ENCODE measurements at places on chromosomes 1 and 21.

DNA sequence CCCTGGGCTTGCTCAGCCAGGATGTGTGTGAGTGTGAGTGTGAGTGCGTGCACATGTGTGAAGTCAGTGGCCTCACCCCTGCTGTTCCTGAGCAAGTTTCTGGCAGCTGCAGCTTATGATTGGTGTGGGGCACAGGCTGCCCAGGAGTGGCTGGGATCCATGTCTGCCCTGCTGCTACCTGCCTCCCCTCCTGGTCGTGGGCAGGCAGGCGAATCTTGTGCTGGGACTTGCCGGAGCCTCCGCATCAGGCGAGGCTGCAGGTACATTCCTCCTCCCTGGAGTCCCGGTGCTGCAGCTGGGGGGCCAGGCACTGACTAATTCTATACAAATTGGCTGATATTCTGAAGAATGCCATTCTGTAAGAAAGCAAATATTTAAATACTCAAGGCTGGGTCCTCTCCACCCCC, 85.6 kb upstream of the WNT4 start:
- DNase-seq: no peak

DNA sequence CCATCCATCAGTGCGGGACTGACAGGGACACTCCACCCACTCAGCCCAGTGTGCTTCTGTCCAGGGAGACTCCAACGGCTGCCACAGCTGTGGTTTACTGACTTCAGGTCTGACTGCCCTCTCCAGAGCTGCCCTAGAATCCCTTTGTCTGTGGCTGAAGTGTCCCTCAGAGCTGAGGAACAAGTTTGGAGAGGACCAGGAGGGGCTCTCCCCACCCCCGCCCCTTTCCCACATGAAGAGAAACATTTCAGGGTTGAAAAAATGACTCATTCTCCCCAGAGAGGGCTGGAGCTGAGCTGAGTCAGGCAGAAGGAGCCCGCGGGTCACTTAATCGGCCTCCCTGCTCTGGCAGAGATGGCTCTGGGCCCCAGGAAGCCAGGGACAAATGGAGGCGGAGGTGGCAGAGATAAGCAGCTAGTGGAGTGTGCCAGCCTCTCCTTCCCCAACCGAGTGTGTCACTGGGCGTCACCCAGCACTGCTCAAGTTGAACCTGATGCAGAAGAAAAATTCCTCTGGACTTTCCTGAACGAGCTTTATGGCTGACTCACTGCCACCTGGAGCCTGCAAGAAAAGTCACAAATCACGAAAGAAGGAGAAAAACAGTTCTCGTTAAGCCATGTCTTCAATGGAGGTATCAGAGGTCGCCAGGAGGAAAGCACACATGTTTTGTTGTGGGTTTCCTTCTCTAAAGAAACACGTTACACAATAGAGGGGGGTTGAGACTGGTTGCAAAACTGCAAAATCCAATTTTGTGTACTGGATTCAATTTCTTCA, 34.3 kb upstream of the ECE1 start:
- DNase-seq: peak; percentile 97

DNA sequence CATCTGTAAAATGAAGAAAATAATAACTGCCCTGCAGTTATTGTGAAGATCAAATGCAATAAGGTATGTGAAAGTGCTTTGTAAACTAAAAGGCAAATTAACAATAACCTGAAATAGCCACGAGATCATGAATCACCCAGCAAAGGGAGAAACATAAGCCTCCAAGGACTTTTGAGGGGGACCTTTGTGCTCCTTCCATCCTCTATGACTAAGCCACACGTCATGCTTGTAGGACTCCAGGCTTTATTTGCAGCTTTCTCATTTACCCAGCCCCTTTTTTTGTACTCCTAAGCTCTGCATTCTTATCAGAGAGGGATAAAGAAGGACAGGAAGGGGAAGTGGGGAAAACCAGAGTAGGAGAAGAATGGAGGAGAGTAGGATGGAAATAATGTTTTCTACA, 115.1 kb downstream of the PROX1 start:
- no peak for DNase-seq

GRCh38 chr1:206657751-206658150, 22.4 kb downstream of the DYRK3 start:
- no peak for DNase-seq

GRCh38 chr1:218439541-218440295, 94.6 kb downstream of the TGFB2 start:
- no peak for DNase-seq

DNA sequence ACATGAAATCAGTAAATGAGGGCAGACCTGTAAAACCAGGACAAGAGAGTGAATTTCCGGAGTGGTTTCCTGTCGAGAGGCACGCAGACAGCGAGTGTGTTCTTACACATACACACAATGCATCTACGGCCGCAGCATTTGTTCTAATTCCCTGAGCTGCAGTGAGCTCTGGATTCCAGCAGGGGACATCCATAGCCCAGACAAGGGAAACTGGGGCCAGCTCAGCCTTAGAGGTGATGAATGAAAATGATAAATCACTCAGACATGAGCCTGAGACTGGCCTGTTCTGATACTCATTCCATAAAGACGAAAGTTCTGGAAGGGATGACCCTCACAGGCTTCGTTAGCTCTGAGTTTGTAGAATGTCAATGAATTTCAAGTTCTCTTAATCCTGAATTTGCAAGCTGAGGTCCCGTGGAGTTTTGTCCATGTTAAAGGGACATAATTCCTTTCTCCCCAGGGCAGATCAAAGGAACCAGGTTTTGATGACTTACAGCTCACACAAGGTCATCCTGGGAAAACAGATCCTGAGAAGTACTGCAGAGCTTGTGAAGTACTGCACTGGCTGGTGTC, 207.9 kb upstream of the C1orf87 start:
- DNase-seq: peak; percentile 84

DNA sequence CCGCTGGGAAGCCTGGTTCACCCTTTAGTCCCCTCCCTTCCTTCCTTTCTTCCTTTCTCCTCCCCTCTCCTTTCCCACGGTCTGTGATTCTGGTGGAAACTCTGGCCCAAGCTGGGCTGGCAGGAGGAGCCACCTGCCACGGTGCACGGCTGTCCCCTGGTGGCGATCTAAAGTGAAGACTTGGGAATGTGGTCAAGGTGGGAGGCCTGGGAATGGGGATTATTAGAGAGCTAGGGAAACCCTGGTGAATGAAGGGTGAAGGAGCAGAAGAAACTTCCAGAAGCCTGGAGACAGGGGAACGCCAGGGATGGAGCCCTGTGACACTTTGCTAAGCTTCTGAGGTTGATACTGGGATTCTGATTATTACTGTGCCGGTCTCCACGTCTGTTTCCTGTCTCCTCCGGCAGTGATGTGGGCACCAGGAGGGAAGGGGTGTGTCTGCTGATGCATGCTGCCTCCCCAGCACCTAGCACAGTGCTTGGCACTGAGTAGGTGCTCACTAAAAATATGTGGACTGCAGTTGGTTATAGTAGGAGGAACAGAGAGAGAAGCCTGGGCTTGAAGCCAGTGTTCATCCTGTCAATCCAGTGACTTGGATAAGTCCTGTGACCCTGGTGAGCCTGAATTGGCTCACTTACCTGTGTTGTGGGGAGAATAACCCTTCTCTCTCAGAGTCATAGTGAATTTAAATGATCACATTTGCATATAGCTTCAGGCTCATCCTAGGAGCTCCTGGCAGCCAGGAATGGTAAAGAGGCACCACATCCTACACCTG, 71.2 kb upstream of the NBPF3 start:
- peak; percentile 77 for DNase-seq

DNA sequence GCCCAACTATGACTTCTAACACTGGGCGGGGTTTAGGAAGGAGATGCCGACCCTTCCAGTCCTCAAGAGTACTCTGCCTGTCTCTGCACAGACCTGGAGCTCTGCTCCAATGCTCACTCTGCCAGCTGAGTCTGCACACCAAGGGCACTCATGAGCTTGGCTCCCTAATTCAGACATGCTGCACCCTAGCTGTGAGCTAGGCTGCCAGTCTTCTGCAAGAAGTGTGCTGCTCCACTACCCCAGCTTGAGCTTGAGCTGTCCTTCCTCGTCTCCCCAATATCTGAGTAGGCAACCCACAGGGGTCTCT, 13.2 kb downstream of the TP53BP2 start:
- peak; percentile 38 for DNase-seq

DNA sequence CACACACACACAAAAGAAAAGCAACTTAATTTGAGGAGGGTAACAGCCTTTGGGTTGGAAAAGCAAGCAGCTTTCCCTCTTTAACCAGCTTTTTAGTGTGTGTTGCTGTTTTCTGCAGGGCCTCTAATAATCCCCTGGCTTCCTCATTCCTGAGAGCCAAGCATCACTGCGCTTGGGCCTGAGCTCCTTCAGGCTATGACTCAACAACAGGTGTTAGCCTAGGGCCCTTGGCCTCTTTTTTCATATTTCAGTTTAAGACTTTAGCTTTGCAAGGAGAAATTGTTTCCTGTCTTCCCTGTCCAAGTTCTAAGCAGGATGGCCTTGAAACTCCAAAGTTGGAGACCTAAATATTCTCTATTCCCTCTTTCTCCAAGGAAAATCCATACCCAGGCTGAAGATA, 26.2 kb upstream of the SNX27 start:
- DNase-seq: peak; percentile 15

DNA sequence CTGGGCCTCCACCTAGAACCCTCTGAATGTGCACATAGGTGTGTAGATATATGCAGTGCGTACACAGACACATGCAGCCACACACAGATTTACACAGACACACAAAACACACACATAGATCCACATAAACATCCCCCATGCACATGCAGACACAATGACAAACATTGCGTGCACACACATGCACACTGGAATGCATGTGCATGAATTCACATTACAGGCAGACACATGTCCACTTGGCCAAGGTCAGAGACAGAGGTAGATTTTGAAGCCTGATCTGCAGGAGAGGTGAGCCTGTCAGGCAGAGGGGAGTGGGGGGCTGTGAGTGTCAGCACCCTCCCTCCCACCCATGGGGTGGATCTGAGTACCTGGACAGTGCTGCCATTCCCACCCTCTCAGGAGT, 338.5 kb downstream of the PTPRU start:
- no peak for DNase-seq

GRCh38 chr1:173392895-173393658, 84.1 kb upstream of the PRDX6 start:
- no peak for DNase-seq

GRCh38 chr1:223515926-223516325, 122.7 kb downstream of the CCDC185 start:
- no peak for DNase-seq

- no peak for DNase-seq
Observed at GRCh38 chr1:222905151-222905550, 90.3 kb downstream of the DISP1 start.

GRCh38 chr1:96633695-96634094, 87.9 kb upstream of the PTBP2 start:
- no peak for DNase-seq

GRCh38 chr1:21707891-21708290, 38.7 kb upstream of the RAP1GAP start:
- no peak for DNase-seq

GRCh38 chr1:226211181-226211821, 12.2 kb upstream of the MIXL1 start:
- no peak for DNase-seq

DNA sequence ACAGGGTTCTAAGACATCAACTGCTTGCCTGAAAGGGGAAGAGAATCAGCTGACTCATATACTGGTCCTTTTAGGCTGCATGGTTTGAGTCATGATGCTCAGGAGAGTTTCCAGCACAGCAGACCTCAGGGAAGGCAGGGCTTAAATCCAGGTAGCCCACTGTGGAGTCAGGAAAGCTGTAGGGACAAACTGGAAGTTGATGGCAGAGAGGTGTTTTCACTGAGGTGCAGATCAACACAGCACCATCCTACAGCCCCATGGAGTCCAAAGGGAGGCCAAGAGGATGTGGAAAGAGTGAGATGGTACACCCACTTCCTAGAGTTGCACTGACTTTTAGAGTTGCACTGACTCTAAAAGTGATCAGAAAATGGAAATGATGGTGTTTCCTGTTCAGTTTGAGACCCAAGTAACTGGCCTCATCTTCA, 252.4 kb upstream of the DUSP10 start:
- DNase-seq: peak; percentile 11

DNA sequence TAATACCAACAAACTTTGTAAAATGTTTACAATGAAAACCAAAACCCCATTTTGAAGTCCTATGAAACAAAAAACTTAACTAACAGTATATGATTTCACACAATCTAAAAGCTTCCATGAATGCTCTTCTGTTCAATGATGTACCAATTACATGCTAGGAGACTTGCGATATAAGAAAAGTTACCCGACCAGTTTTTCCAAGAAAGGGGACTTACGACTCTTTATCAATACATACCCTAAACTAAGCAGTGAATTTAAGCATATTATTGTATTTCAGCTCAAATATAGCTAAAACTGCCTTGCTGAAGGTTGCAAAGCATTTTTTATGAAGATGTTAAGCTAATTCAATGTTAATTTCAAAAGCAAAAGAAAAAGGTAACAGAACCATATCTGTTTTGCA, 15.6 kb downstream of the SSX2IP start:
- no peak for DNase-seq

GRCh38 chr1:29062157-29062942, 61.4 kb downstream of the TMEM200B start:
- no peak for DNase-seq

DNA sequence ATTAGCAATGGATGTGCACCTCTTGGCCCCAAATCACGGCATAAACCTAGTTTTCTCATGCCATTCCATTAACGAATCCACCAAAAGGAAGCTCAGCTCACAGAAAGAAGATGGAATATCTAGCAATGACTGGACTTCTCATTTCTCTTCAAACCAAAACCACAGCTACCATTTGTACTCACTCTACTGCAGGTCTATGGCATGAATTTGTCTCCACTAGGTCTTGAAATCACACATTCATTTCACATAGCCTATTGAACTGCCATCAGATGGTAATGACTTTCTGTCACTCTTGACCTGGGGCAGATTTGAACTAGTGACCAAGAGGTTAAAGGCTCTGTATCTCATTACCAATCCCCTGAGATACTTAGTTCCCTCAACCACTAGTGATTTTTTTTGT, 382.7 kb downstream of the DPYD start:
- no peak for DNase-seq

DNA sequence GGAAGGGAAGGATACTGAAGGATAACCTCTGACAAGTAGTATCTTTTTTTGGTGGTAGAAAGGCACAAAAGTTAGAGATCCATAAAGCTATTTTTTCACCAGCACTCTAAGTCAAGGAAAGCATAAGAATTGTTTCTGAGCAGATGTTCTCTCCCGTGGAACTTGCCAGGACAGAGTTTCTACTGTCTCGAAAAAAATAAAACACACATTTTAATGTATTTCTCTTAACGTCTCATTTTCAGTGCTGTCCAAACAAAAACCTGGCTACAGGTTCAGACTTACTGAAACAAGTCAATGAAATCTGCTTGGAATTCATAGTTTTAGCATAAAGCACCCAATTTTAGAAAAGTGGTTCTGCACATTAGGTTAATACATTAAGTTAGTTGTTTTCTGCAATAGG, 338.3 kb downstream of the LTN1 start:
- DNase-seq: no peak

- no peak for DNase-seq
Observed at GRCh38 chr1:156579472-156579871, at the start of gene TTC24. Gene TTC24 (plus strand): TSS chr1:156579723. CDS start chr1:156581365, 1,642 bp downstream.

GRCh38 chr1:93605812-93606512, 75.7 kb downstream of the BCAR3 start:
- DNase-seq: no peak

All from hematopoietic multipotent progenitor cell treated with erythropoietin and hydrocortisone succinate and interleukin-3 and kit ligand, for 6 days (in vitro differentiated cells).